ENCODE measurements at places on chromosomes 13 and 19. TPM values are rescaled to one million over a fixed set of nuclear protein-coding genes. Genes with fewer than 3 reads are reported as not detected.

The TTYH1 gene
- total RNA-seq: not detected

The DOHH gene
- 18.0 TPM for total RNA-seq

DNA sequence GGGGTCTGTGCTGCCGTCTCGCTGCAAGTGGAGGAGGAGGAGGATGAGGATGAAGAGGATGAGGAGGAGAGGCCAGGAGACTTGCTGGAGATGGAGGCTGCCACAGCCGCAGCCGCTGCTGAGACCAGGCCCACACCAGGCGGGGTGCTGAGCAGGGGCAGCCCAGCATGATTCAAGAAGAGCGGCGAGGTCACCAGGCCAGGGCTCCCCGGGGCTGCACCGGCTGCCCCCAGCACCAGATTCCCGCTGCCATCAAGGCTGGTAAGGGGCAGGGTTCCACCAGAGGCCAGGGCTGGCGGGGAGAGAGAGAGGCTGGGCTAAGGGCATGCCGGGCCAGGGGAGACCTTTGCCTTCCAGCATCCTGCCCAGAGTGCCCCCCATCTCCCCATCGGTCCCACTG, 15.3 kb downstream of the ZNF574 start:
- no peak for DNase-seq

- no peak for DNase-seq
These were observed 212.8 kb upstream of the KLF12 start for GRCh38 chr13:74346960-74347359.

- DNase-seq: no peak
These were observed 29.8 kb downstream of the CERS1 start for GRCh38 chr19:18865973-18866799.

GRCh38 chr13:27470075-27470820, 19.9 kb upstream of the MTIF3 start:
- DNase-seq: no peak
